ENCODE measurements at places on chromosomes 7 and 10. TPM values are rescaled to one million over a fixed set of nuclear protein-coding genes. Genes with fewer than 3 reads are reported as not detected.

DNA sequence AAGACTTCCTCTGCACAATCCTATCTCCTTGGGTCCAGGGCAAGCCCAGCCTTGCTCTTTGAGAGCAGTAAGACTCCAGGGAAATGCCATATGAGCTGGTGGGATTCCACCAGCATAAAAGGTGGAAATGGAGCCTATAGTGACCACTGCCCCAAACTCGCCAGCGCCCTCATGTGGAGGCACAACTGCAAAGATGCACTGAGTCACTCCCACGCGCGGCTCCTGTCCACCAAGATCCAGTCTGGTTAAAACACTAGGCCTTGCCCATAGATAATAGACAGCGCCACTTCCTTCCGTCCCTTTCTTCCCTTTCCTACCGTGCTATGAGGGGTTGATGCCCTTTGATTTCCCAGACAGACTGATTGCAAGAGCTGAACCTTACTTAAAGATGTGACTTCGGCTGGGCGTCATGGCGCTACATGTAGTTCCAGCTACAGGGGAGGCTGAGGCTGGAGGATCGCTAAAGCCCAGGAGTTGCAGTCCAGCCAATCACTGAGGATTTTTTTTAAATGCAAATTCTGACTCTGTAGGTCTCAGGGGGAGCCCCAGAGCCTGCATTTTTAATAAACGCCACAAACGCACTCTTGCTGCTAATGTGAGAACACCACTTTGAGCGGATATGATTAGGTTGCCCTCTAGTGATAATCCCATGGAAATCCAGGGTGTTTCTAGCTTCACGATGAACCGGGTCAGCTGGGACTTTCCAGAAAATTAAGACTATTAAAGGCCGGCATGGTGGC is 136.5 kb downstream of the EPC1 start:
- H3K4me1 ChIP-seq, result peaks cover 13% of the 10 kb centered on the region
- H3K4me3 ChIP-seq, result no peak overlapping the region
- peak; percentile 74 for DNase-seq
- H3K36me3 ChIP-seq, result no peaks in the 10 kb centered on the region
- H3K27me3 ChIP-seq, result no peaks in the 10 kb centered on the region
- no peak overlapping the region for H3K27ac ChIP-seq

- no peaks in the 10 kb centered on the region for H3K36me3 ChIP-seq
- no peaks in the 10 kb centered on the region for H3K27me3 ChIP-seq
- no peak overlapping the region for H3K27ac ChIP-seq
- no peak overlapping the region for H3K4me3 ChIP-seq
- H3K4me1 ChIP-seq, result no peaks in the 10 kb centered on the region
- no peak for DNase-seq
These were observed 32.0 kb downstream of the THNSL1 start for GRCh38 chr10:25048450-25048849.

DNA sequence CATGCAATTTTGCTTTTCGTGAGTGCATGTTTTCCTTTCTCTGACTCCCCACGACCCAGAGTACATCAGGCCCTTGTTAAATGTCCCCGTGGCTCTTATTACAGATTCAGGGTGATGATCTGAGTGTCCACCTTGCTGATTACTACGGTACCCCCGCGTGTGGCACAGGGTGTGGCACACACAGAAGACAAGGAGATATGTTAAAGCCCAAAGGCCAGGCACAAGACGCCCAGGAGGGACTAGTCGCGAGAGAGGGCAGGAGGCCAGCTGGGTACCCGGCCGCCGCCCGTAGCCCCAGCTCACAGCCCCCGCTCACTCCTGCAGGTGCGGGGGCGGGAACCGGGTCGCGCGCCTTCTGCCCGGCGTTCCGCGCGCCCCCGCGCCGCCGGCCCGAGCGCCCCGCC is 281 bp upstream of the EXOC6 start:
- H3K27ac ChIP-seq, result peak overlapping the region; percentile 68
- no peak for DNase-seq
- H3K27me3 ChIP-seq, result no peaks in the 10 kb centered on the region
- H3K4me1 ChIP-seq, result peaks cover 19% of the 10 kb centered on the region
- H3K4me3 ChIP-seq, result peak overlapping the region; percentile 27

The MTG1 gene
- total RNA-seq, result 23.1 TPM

The CHAT gene
- total RNA-seq, result not detected
